ENCODE measurements at places on chromosomes 4 and X.

DNA sequence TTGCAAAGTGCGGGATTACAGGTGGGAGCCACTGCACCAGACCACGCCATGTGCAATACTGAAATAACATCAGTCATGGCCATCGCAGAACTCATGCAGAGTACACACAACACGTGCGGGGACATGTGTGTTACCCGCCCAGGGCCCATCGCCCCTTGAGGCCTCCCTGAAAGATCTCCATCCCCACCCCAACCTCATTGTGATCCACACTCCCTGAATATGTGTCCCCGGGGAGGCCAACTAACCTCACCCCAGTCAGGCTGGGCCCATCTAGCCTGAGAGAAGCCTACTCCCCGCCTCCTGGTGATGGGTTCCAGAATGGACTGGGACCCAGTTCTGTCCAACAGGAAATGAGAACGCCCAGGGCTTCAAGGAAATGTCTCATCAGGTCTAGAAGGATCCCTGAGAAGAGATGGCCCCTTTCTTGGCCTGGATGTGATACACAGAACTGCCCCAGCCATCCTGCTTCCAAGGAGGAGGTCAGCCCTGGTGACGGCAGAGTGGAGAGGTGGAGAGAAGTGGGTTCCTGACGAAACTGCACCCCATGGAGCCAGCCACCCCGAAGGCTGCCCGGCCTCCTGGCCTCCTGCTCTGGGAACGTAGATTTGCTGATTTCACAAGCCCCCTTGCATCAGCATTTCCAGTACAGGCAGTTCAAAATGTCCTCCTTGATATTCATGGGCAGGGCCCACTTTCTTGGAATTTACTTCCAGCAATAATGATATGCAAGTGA lies 22.5 kb upstream of the CLDN24 start:
- DNase-seq, result no peak

DNA sequence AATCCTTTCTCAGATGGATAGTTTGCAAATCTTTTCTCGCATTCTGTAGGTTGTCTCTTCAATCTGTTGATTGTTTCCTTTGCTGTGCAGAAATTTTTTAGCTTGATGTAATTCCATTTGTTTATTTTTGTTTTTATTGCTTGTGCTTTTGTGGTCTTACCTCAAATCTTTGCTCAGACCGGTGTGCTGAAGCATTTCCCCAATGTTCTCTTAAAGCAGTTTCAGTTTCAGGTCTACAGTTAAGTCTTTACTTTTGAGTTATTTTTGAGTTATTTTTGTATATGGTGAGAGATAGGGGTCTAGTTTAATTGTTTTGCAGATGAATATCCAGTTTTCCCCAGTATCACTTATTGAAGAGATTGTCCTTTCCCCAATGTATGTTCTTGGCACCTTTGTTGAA lies 18.2 kb upstream of the SLC25A14 start:
- no peak for DNase-seq

GRCh38 chr4:150679018-150679764 lies 97.2 kb downstream of the MAB21L2 start:
- DNase-seq, result no peak

- no peak for DNase-seq
Measured at GRCh38 chr4:45349859-45350258, 623.5 kb upstream of the GNPDA2 start.

DNA sequence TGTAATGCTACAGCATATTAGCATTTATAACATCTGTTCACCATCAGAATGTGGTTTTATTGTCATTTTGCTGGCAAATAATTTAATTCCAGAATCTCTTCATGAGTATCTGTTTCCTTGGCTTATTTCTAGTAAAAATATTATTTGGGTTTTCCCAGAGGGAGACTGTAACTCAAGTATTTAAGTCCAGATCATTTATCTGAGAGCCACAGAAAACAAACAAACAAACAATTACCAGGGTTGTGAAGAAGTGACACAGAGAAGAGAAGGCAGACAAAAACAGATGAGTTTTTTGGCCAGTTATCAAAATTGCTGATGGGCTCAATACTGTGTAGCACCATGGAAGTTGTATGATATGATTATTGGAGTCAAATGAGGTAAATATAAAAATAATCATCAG lies 515.1 kb downstream of the TECRL start:
- no peak for DNase-seq

DNA sequence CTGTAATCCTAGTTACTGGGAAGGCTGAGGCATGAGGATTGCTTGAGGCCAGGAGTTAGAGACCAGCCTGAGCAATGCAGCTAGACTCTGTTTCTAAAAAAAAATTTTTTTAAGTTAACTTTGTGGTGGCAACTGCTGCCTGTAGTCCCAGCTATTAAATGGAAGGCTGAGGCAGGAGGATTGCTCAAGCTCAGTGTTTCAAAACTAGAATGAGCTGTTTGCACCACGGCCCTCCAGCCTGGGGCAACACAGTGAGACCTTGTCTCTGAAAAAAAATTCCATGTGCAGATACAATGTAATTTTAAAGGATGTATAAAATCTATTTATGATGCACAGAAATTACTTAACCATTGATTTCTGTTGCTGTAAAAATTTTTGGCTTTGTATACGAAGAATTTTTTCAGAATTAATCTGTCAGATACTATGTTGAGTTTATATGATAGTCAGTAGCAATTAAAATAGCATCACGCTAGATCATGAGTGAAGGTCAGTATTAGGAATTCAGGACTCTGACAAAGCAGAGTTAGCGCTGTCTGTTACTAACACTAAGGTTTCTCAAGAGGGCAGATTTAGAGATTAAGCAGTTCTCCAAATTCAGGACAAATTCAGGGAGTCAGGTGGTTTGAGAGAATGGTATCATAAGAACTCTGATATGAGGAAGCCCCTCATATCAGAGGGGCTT lies 8.3 kb upstream of the AGA start:
- DNase-seq, result no peak

DNA sequence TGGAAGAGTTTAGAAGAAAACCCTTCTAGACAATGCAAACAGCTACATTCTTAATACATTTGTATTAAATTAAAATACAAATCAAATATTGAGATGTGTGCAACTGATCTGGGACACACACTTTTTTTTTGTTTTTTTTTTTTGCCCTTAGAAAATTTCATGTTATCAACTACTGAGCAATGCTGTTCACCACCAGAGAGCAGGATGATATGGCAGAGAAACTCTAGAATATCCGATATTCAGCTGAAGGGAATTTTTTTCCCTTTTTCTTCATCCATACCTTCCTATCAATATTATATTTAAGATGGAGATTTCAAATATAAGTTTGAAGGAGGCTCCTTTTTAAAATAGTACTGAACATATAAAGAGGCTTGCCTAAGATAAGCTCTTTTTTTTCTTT lies 1.0 kb downstream of the NDST3 start:
- DNase-seq, result no peak

- DNase-seq, result no peak
Measured at GRCh38 chr4:120633810-120634209, 288.7 kb downstream of the PRDM5 start.

DNA sequence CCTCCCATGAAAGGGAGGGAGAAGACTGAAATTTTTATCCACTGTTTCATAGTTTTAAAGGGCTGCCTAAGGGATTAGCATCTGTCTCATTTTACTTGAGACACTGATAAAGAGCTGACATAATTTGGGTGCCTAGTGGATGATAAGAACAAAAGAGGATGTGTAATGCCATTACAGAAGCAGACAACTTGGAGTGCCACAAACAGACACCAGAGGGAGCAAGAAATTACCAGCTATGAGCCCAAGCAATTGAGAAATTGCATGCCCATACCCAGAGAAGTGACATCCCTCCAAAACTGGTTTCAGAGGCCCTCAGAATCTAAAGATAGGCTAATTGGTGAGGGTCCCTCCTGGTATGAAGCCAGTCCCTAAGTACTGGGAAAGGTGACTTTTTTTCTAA lies 38.5 kb upstream of the POU3F4 start:
- no peak for DNase-seq

GRCh38 chr4:56755901-56756300 lies 65.6 kb downstream of the SPINK2 start:
- DNase-seq, result no peak

GRCh38 chr4:24126776-24127175 lies 236.9 kb upstream of the PPARGC1A start:
- no peak for DNase-seq

- DNase-seq, result no peak
Measured at GRCh38 chr4:156633847-156634246, 337.8 kb downstream of the PDGFC start.

DNA sequence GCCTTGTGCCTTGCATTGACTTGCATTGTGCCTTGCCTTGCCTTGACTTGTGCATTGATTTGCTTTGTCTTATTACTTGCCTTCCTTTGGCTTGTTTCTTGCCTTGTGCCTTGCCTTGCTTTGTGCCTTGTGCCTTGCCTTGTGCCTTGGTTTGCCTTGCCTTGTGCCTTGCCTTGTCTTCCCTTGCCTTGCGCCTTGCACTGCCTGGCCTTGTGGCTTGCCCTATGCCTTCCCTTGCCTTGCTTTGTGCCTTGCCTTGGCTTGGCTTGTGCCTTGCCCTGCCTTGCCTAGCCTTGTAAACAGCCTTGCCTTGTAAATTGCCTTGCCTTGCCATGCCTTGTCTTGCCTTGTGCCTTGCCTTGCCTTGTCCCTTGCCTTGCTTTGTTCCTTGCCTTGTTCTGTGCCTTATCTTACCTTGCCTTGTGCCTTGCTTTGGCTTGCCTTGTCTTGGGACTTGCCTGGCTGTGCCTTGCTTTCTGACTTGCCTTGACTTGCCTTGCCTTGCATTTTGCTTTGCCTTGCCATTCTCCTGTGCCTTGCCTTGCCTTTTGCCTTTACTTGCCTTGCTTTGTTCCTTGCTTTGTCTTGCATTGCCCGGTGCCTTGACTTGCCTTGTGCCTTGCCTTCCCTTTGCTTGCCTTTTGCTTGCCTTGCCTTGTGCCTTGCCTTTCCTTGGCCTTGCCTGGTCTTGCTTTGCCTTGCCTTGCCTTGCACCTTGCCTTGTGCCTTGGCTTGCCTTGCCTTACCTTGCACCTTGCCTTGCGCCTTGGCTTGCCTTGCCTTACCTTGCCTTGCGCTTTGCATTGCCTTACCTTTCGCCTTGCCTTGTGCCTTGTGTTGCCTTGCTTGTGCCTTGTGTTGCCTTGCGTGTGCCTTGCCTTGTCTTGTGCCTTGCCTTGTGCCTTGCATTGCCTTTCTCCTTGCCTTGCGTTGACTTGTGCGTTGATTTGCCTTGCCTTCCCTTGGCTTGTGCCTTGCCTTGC lies 97.5 kb downstream of the TAB3 start:
- no peak for DNase-seq

DNA sequence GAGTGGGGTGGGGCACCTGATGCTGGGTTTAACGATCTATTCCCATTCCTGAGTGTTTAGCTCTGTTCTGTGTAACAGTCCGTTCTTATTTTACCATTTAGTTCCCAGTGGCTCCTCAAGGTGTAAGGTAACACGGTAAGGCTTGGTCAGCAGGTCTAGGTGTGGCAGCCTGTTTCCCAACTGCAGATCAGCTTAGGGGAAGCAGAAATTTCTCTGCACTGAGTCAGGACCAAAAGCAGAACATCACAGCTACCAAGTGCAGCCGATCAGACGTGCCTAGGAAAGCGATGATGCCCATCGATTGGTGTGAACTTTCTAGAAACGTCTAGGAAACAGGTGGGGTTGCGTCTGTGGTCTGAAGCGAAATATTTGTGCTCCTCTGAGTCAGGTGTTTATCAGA lies 240.1 kb downstream of the STIM2 start:
- DNase-seq, result no peak

DNA sequence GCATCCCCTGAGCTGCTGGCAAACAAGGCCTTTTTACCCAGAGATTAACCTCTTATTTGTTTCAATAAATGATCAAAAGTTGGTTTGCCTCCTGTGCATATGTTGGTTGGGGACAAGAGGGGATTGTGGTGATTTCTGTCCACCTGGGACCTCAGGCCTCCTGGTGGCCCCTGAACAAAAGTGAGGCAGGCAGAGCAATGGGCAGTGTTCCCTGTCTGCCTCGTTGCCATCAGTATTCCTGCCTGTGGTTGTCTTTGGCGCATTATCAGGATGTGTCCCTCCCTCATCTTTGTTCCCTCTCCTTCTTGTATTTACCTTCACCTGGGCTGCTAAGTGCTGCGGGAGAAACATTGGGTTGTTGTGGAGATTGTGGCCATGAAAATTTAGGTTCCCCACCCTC lies 65.3 kb upstream of the DRD5 start:
- no peak for DNase-seq

DNA sequence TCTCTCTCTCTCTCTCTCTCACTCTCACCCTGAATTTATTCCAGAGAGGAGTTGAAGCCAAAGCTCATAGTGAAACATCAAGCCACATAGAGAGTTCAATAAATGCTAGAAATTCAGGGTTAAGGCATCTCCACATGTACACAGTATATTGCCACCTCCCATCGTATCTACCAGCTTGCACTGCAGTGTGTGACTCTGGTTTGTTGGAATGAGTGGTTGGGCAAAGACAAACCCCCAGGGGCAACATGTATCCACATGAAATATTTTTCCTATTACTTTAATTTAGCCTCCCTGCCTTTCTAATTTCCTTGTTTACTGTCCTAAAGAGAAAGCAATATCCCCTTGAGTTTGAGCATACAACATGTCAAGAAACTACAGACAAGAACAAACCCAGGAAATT lies 247.3 kb downstream of the SPATA18 start:
- no peak for DNase-seq

DNA sequence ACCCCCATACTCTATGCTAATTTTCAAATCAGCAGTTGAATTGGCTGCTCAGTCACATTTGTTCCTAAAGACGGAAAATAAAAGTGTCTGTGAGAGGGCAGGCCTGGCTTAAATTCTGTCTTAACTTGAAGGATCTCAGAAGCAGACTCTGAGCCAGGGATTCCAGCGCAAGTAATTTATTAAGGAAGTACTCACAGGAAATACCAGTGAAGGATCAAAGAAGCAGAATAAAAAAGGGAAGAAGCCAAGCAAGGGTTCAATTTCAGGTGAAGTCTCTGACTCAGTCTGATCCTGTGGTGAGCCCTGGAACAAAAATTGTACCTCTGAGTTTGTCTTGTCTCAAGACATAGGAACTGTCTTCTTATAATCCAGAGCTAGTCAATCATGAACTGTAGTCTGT lies 52.2 kb downstream of the IL1RAPL1 start:
- no peak for DNase-seq

DNA sequence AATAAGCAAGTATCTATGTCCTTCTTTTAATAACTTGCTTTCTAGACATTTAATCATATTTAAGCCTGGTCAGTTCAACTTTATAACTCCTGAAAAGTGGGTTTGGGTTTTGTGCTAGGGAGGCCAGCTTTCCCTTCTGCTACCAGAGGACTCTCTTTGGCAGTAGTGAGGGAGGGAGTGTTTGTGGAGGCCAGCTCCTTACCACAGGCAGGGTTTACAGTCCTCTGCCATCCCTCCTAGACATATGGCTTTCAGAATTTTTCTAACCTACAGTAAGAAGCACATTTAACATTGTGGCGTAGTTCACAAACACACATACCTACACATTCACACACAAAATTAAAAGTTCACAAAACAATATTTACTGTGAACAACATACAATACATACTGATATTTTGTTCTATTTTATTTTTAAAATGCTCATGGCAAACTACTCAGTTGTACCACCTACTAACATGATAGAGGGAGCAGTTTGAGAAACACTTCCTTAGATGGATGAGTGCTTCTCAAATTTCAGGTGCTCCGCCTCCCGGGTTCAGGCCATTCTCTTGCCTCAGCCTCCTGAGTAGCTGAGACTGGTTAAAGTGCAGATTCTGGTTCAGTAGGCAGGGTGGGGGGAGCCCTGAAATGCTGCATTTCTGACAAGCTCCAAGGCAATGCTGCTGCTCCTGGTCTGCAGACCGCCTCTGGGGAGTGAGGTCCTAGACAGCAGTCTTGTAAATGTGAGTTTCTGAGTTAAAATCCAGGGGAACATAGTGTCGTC lies 86.7 kb downstream of the PTTG2 start:
- no peak for DNase-seq
